Upper lobe of left lung (tissue), 6 donors: ENCODE measurements at places on chromosomes 5 and 9. TPM values are rescaled to one million over a fixed set of nuclear protein-coding genes. Genes with fewer than 3 reads are reported as not detected.

DNA sequence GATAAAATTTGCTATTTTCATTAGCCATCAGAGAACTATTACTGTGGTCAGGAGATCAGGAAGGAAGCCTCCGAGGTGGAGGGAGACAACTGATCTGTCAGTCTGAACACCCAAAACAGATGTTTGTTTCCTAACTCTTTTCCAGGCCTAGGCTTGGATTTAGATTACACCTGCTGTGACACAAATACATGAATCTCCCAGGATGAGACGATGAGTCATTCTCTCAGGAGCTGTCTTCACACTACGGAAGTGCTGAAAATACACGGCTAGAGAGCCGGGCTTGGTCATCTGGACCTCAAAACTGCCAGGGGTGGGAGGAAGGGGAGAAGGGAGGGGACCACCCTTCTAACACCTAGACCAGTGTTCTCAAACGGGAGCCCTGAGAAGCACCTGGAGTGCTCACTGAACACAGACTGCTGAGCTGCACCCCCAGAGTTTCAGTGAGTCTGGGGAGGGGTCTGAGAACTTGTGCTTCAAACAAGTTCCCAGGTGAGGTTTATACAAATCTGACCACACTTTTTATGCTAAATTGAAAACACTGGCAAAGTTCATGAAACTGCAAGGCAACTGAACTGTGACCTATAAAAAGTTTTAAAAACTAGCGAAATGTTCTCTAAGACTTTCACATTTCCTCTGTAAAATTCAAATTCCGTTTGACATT is 80.3 kb upstream of the EQTN start:
- DNase-seq, result no peak

- DNase-seq, result no peak
These were observed 45.6 kb downstream of the NKD2 start for GRCh38 chr5:1054018-1054798.

GRCh38 chr5:24789611-24790351 is 145.0 kb upstream of the CDH10 start:
- DNase-seq, result no peak

GRCh38 chr5:54944364-54944763 is 41.0 kb downstream of the ESM1 start:
- no peak for DNase-seq

GRCh38 chr5:155726267-155726666 is 600.7 kb upstream of the SGCD start:
- DNase-seq, result no peak

GRCh38 chr9:26334706-26335105 is 557.9 kb downstream of the CAAP1 start:
- no peak for DNase-seq

DNA sequence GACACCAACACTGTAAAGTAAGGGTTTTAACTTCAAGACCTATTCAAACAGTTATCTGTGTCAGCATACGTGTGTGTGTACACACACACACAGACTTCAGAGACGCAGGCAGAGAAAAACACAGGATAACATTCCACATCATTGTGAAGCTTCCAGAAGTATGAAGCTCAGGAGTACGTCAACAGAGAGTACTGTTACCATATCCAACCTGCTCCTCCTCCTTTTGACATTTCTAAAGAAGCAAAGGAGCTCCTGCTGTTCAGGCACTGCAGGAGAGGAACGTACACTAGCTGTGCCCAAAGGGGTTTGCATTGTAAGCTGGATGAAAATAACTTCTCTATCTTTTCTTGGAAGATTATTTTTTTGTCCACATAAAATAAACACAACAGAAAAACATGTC is 180.7 kb downstream of the MEF2C start:
- no peak for DNase-seq

- no peak for DNase-seq
These were observed 7.7 kb downstream of the ZCCHC7 start for GRCh38 chr9:37128051-37128450.

- DNase-seq, result no peak
These were observed 22.1 kb upstream of the TCERG1 start for GRCh38 chr5:146425023-146425422.

Gene CDH18
- not detected for total RNA-seq

Gene LRRC19
- total RNA-seq, result not detected

Gene FAXDC2
- 44.7 TPM for total RNA-seq

Gene TMEM252
- total RNA-seq, result not detected

Gene TMEM215
- total RNA-seq, result not detected

Gene BTNL9
- total RNA-seq, result 84.1 TPM

Gene LPAR1
- 14.7 TPM for total RNA-seq
